ENCODE measurements at places on chromosomes 12 and 14.
A peak's percentile ranks its signal among the peaks of the same experiment; 100 is the strongest.

GRCh38 chr14:103749860-103750259 lies 34.2 kb downstream of the ZFYVE21 start:
- no peak for DNase-seq

DNA sequence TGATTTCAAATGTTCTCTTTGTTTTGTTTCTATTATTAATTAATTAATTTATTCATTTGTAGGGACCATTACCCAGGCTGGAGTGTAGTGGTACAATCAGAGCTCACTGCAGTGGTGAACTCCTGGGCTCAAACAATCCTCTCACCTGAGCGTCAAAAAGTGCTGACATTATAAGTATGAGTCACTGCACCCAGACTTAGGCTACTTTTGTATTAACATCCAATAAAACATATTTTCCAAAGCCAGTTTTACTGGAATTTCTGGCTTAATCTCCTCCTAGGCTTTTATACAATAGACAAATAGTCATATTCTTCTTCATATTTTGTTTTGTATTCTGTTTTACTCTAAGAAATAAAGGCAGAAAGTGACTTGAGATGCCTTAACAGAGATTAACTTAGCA lies 749.6 kb downstream of the SLC16A7 start:
- no peak for DNase-seq

- DNase-seq = no peak
Measured at GRCh38 chr12:65668981-65669695, 155.1 kb upstream of the HMGA2 start.

GRCh38 chr12:42486407-42486806 lies 103.1 kb downstream of the PRICKLE1 start:
- DNase-seq = no peak

GRCh38 chr14:56185992-56186391 lies 67.8 kb downstream of the PELI2 start:
- DNase-seq = no peak

- DNase-seq = no peak
Measured at GRCh38 chr12:64691795-64692583, 67.2 kb downstream of the GNS start.

DNA sequence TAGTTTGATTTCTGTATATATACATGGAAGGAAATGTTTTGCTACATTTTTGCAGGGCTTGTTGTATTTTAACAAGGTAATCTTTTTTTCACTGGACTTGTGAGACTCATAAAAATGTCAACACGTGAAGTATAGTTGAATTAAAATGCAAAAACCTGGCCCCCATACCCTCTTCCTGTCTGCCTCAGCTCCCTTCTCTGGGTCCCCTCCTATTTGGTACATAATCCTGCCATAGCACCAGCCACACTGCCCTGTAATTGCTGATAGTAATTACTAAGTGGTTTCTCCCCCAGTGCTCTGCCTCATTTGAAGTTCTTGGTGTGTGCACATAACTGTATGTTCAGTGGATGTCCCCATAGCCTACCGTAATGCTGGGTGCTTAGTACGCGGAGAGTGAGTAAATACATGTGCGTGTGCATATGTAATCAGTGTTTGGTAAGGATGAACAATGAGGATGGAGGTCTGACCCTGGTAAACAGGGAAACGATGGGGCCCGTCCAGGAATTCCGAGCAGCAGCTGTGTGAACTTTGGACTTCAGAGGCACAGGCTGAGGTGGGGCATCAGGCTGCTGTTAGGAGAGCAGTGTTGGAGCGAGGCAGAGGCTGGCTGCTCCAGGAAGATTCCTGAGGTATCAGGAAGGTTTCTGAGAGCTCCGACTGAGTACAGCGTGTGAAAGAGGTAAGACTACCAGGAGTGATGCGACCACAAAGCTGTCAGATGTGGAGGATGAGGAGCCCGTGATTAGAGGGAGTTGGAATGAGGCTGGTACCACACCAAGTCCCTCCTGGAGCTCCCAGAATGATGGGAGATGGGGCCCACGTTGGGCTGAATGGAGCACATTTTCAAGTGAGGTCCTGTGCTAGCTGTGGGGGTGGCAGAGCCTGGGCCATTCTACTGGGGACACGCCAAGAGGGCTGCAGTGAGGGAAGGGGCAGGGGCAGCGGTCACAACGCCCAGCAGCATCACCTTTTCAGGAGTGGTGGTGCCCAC lies 106.8 kb downstream of the PELI2 start:
- no peak for DNase-seq

- DNase-seq = no peak
Measured at GRCh38 chr14:67436006-67436866, 24.3 kb upstream of the PLEK2 start.

- no peak for DNase-seq
Measured at GRCh38 chr12:116506697-116507064, 52.5 kb upstream of the MAP1LC3B2 start.

- no peak for DNase-seq
Measured at GRCh38 chr12:14191612-14192011, 173.9 kb upstream of the ATF7IP start.

- no peak for DNase-seq
Measured at GRCh38 chr14:102210421-102211042, 70.8 kb downstream of the WDR20 start.

DNA sequence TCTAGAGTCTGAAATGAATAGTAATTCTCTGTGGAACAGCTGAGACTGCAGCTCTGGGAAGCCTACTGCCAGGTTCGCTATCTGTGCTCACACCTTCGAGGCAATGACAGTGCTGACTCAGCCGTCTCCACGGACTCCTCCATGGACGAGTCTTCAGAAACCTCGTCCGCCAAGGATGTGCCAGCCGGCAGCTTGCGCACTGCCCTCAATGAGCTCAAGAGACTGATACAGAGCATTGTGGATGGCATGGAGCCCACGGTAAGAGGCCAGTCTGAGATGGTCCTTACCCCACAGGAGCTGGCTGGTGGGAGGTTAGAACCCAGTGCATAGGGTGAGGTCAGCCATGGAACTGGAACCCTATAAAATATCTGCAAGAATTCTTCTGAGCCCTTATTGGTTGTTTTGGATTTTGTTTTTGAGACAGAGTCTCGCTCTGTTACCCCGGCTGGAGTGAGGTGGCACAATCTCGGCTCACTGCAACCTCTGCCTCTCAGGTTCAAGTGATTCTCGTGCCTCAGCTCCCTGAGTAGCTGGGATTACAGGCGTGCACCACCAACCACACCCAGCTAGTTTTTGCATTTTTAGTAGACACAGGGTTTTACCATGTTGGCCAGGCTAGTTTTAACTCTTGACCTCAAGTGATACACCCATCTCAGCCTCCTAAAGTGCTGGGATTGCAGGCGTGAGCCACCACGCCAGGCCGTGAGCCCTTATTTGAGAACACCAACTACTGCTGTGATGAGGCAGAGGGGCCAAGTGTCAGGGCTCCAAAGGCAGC lies 43.9 kb downstream of the RAB35 start:
- DNase-seq = no peak

- no peak for DNase-seq
Measured at GRCh38 chr12:113962733-113963132, 3.4 kb downstream of the RBM19 start.

- no peak for DNase-seq
Measured at GRCh38 chr14:75609116-75609515, 30.7 kb downstream of the FLVCR2 start.

DNA sequence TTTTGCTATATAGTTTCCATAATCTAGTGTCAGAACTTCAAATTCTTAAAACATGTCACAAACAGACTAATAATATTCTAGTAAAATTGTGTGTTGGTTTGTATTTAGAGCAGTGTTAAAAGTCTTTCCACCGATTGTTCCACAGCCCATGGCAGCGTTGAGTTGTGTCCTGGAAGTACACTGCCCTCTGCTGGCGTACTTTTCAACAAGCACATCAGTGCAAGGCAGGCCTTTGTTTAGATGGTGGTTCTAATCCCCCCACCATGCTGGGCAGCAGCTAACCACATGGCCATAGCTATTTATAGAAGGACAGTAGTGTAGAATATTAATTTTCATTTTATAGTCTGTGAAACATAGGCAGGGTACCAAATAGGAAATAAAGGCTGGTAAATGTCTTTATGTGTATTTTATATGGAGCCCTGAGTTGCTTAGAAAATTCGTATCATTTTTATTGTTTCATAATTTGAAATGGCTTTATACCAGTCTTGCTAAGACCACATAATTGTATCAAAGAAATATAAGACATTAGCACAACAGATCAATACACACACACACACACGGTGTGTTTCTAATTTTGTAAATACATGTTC lies 235.4 kb downstream of the SEC23A start:
- peak; percentile 2 for DNase-seq

DNA sequence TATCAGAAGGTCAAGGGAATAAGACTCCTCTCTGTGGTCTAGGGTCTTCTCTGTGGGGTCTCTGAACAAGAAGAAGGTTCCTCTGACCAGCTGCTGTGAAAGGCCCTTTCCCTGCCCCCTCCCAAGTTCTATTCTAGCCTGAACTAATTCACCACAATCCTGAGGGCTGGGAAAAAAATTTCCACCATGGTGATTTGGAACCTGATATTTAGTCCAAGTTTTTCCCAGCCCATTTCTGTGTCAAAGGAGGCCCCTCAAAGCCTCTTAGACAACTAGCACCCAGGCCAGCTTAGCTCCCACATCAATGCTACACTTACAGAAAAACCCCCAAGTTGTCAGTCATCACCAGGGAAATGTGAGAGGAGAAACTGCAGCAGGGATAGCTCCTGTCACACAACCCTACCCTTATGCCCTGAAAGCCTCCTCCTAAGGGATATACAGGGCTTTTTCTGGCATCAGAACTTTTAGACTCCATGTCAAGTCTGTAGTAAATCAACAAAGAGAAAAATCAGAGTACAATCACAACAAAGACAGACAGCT lies 4.5 kb downstream of the FMNL3 start:
- no peak for DNase-seq

GRCh38 chr12:52739963-52740362 lies 36.6 kb upstream of the KRT77 start:
- no peak for DNase-seq

GRCh38 chr12:54393207-54393609 lies 8.7 kb upstream of the ZNF385A start:
- no peak for DNase-seq

GRCh38 chr12:6613015-6613775 lies 6.0 kb upstream of the CHD4 start:
- DNase-seq = no peak

- DNase-seq = no peak
Measured at GRCh38 chr14:68662392-68662791, 130.5 kb downstream of the ZFP36L1 start.

GRCh38 chr12:530308-530707 lies 70.6 kb downstream of the B4GALNT3 start:
- DNase-seq = no peak

- no peak for DNase-seq
Measured at GRCh38 chr14:20684662-20685456, 499 bp downstream of the RNASE4 start.

- no peak for DNase-seq
Measured at GRCh38 chr12:52976574-52977071, 27.7 kb downstream of the KRT18 start.

GRCh38 chr12:62252576-62252975 lies 7.6 kb upstream of the USP15 start:
- no peak for DNase-seq

DNA sequence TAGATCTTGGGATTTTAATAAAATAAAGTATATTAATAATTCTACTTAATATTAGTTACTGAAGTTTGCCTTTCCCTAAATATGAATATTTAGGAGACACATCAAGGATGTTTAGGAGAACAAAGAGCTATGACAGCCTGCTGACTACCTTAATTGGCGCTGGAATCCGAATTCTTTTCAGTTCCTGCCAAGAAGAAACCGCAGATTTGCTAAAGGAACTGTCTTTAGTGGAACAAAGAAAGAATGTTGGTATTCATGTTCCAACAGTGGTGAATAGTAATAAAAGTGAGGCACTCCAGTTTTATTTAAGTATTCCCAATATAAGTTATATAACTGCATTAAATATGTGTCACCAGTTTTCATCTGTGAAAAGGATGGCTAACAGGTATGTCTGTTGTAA lies 54.5 kb downstream of the MIS18BP1 start:
- no peak for DNase-seq

GRCh38 chr12:100493396-100494012 lies 19.8 kb downstream of the NR1H4 start:
- DNase-seq = no peak

DNA sequence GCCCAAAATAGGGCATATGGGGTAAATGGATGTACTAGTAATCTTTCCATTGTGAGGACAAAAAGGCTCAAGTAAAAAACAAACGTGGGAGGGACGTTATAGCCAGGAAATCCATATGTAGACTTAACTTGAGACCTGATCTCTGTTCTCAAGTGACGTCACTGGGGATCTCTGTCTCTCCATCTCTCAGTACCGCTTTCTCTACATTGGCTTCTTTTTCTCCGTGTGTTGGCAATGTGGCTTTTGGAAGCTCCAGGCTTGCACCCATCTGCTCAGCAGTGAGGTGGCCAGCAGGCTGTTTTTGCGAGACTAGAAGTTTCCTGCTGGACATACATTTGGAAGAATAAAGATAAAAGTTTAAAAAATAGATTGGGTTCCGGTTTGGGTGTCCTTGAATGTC lies 66.0 kb upstream of the NRXN3 start:
- no peak for DNase-seq

DNA sequence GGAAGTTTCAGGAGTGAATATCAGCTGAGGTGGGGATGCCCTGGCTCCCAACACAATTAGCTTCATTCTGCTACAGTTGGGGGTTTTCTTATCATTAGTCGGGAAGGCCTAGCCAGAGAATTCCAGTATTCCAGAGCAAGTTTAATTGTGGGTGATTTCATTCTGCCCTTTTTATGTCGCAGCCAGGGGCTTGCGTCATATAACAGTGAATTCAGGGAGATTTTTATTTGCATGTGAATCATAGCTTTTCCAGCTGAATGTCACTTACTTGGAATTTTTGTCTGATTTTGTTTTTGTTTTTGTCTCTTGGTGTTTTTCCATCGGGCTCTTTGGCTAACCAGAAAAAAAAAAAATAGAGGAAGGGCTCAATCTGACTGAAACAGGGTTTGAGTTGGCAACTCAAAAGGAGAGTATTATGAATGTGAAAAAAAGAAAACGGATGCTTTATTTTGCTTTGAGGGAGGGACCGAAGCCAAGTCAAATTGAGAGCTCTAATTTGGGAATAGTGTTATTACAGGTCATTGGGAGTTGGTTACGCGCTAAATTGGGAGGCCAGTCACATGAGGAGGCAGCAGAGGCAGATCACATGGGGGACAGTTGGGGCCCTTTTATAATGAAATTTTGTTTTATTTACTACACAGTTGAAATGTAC lies 119.4 kb downstream of the SAMD4A start:
- no peak for DNase-seq

GRCh38 chr12:12180575-12180974 lies 86.3 kb downstream of the LRP6 start:
- no peak for DNase-seq

GRCh38 chr14:34721129-34721528 lies 6.7 kb upstream of the CFL2 start:
- no peak for DNase-seq

DNA sequence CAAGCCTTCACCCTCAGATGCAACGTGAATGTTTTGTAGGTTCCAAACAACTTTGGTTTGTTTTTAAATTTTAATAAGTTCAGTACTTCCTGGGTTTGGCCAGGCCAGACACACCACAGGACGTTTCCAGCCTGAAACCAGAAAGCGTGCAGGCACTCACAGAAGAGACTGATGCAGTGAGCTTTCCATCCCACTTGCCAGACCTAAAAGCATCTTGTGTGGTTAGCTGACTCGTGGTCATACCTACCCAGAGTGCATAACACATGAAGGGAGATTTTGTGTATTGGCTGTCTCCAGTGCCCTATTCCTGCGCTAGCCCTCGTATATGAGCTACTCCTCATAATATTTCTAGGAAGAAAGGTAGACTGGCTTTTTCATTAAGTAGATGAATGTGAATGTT lies 297.3 kb upstream of the FAR2 start:
- DNase-seq = no peak

Measured in stimulated activated CD4-positive, alpha-beta T cell treated with anti-CD3 and anti-CD28 coated beads, TNF-alpha, amount 100 ng/mL, for 4 hours (primary cell).